ENCODE measurements at places on chromosomes 1 and 21.

DNA sequence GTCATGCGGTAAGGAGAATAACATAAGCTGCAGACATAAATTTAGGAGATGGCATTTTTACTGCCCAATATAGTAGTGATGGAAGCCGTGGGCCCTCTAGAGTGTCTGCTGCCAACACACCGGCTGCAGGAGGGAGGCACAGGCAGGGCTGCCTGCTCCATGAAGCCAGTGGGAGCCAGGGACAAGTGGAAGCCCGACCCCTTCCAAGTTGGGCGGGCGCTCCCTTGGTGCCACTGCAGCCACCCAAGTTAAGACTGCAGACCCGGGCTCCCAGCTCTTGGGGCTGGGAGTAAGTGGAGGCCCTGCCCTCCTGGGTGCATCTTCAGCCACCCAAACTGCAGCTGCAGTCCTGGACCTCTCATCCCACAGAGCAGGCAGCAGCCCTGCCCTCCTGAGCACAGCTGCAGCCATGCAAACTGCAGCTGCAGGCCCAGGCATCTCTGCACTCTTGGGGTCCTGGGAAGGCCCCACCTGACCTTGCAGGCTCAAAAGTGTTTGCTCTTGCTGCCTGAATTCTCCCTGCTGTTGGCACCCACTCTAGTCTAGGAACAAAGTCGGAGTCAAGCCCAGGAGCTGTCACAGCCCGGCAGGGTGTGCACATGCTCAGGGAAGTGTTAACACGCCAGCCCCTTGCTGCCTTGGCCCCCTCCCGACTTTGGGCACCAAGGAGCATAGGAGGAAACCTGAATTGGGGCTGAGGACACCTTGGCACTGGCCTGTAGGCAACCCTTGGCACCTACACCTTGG lies 437.2 kb upstream of the PRMT6 start:
- no peak for DNase-seq

DNA sequence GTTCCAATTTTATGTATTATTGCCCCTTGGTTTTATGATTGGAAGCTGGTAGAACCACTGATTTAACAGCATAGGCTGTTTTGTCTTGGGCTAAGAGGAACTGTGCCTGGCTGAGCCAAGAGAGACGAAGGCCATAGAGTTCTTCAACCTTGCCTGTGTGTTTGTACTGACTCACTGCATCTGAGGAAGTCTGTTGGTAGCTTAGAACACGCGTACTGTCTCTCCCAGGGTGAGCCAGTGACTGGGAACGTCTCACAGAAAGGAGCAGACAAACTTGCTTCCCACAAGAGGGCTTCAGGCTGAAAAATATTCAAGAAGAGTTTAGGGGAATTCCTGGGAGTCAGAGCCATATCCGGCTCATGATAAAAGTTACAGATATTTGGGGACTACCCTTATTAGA lies 14.9 kb downstream of the TMEM51 start:
- no peak for DNase-seq

GRCh38 chr1:100396651-100397050 lies 44.3 kb downstream of the CDC14A start:
- DNase-seq = no peak

GRCh38 chr1:63746129-63746864 lies 27.5 kb upstream of the ROR1 start:
- DNase-seq = no peak

DNA sequence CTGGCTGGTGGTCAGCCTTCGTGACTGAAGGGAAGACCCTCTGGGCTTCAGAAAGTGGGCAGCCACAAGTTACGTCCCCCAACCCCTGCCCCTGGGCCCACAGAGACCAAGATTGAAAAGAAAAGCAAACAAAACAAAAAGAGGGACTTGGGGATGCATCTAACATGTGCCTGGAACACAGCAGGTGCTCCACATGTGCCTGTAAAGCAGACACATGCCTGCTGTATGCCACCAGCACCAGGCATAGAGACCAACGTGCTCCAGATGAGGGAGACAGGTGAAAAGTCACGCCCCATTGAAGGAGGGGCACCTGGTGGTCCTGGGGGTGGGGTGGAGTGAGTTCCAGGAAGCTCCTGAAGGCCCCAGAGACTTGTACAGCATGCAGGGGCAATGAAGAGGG lies 11.9 kb downstream of the CDK18 start:
- DNase-seq = no peak

DNA sequence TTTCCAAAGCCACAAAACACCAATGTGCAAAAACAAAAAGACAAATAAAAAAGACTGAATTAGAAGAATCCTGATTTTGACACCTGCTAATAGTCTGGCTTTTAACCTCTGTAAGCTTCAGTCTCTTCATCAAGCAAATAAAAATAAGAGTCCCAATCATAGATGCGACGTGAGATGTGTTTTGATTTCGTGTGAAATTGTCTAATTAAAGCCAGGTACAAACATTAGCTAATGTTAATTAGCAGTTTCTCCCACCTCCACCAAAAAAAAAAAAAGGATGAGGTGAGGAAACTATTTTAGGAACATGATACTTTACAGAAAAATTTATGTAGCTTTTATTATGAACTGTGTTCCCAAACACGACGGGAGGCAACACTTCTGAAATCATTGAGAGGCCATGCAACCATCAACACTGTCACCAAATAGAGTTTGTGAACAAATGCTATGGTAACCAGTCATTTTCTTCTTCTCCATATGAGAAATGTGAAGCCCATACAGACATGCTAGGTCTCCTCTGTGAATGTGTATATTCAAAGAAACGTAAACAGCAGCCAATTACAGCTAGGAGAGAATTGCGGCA lies 6.7 kb upstream of the EVI5 start:
- no peak for DNase-seq

- DNase-seq = no peak
Measured at GRCh38 chr1:80931178-80931577, 869.6 kb upstream of the ADGRL2 start.

DNA sequence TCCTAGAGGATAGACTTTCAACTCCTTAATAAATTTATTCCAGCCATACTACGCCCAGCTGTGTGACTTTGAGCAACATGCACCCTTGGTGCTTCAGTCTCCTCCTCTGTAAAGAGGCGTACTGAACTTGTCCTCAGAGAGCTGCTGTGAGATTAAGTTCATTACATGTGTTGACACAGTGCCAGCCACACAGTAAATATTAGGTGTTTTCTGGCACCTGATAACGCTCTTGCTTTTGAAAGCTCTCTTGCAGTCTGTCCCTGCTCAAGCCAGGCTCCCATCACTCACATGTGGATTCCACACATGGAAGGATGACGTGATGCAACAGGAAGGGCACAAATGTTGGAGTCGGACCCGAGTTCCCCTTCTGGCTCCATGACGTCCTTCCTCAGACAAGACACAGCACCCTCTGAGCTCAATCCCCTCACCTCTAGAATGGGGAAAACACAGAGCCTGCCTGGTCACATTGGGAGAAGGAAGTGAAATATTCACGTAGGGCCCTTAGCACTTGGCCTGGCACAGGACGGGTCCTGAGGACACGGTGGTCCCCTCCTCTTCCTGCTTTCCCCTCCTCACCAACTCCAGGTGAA lies 7.7 kb downstream of the IFNLR1 start:
- no peak for DNase-seq

GRCh38 chr1:940107-941014 lies 16.6 kb downstream of the SAMD11 start:
- no peak for DNase-seq

DNA sequence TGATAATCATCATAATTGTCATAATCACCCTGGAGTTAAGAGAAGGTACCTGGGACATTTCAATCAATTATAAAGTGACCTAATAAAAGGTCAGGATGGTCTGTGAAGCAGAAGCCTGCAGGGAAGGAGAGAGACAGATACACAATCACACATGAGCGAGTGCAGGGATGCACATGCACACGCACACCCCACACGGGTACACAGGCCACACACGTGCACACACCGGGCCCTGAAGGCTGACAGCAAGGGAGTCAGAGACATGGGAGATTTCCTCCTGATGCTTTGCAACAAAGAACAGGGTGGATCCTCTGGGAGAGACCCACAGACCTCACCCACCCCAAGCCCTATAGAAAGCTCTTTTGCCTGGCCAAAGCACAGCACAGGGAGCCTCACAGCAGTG lies 82.3 kb upstream of the ZC3H12A start:
- DNase-seq = no peak

DNA sequence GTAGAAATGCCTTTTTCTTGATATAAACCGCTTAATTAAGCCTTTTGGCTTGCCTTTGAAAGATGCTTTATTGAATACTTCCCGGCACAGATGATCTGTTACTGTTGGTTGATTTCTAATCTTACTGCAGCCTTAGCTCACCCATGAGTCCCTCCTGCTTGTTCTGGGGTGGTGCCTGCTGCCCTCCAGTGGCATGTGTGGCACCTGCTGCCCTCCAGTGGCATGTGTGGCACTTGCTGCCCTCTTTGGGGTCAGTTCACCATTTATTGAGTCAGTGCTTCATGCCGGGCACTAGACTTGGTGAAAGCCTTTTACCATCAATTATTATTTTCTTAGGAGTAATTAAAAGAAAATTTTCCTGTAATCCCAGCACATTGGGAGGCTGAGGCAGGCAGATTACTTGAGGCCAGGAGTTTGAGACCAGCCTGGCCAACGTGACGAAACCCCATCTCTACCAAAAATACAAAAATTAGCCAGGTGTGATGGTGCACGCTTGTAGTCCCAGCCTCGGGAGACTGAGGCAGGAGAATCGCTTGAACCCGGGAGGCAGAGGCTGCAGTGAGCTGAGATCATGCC lies 54.3 kb downstream of the ADARB1 start:
- no peak for DNase-seq

- no peak for DNase-seq
Measured at GRCh38 chr21:35207322-35207721, 158.2 kb upstream of the RUNX1 start.

GRCh38 chr21:45532826-45533360 lies 9.3 kb downstream of the SLC19A1 start:
- no peak for DNase-seq

DNA sequence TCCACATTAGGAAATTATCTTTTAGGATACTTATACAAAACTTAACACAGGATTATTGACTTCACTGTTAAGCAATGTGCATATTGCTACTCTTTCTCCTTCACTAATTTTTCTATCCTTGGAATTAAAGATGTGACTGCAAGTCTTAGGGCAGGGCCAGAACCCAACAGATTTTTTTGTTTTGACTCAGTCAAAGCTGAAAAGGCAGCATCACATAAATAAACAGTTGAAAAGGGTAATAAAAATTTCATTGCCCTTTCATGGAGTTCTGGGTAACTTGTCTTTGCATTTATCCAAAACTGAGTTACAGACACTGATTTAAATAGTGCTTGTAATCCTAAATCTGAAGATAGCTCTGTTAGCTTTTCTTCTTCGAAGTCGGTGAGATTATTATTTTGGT lies 1.9 kb upstream of the TMEM35B start:
- no peak for DNase-seq

DNA sequence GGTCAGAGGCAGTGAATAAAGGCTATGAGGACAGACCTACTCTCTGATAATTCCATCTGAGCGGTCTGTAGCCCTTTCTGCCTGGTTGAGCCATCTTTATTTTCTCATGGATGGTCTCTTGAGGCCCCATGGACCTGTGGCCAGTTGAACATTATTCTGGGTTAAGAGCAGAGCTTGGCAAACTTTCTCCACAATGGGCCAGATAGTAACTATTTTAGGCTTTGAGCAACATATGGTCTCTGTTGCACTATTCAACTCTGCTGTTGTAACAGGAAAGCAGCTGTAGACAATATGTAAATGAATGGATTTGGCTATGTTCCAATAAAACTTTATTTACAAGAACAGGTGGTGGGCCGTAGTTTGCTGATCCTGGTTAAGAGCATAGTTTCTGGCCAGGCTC lies 62.7 kb downstream of the KAZN start:
- no peak for DNase-seq

GRCh38 chr1:90959352-90960206 lies 62.3 kb downstream of the ZNF644 start:
- no peak for DNase-seq

DNA sequence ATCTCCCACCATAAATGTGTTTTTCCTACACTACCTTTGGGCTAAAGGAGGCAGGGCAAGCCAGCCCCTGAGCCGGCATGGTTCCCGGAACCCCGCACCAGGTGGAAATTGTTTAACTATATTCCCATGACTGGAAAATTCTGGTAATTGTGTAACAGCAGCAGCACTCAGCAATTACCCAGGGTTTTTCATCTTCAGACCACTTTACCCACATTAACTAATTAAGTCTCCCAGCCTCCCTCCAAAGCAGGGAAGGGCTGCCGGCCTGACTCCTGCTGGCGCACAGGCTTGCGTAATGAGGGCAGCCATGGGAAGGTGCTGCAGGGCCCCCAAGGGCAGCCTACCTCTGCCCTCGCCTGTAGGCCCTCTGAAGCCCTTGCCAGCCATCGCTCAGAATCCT lies 140.7 kb upstream of the VAMP3 start:
- no peak for DNase-seq

DNA sequence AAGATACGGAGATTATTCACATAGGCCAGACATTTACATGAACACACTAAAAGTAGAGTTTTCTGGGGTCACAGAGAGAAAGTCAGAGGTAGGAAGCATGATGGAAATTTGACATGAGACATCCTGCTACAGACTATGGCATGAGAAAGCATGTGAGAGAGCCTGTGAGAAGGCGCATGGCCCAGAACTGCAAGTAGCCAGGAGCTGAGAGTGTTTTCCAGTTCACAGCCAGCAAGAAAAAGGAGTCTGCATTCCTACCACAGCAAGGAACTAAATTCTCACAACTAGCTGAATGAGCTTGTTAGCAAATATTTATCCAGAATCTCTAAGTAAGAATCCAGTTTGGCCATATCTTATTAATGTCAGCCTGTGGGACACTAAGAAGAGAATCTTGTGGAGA lies 673.3 kb downstream of the BRINP3 start:
- DNase-seq = no peak

GRCh38 chr1:213457186-213457585 lies 406.1 kb downstream of the RPS6KC1 start:
- no peak for DNase-seq

DNA sequence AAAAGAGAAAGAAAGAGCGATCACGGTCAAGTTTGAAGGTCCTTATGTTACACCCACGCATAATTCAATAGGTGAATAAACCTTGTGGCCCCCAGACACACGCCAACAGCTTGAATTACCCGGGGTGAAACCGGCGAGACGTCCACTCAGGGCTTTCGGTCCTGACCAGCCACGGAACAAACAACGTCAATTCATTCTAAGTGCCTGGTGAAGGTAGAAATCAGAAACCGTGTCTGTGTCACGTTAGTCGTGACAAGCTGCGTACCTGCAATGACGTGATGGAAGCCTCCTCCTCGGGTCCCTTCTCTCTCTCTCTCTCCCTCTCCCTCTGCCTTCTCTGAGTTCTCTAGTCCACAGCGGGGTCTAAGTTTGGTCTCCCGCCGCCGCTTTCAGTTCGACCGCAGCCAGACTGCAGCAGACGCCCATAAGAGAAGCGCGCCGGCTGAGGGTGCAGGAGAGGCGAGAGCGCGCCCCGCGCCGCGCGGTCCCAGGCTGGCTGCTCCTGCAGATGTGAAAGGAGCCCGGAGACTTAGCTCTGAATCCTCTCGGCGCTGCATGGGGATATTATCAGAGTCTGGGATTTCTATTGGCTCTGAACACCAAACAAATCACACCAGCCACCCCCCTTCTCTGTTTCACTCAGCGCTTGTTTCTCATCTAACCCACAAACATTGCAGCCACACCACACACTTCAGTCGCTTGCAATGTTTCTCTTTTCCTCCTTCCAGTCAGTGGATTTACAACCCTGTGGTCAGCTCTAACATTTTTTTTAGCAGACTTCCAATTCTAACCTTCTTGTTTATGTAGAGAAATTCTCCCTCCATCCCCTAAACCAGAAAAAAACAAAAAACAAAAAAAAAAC lies at the start of gene GREM2:
Gene GREM2 (minus strand): TSS at position 537 of the 862 bp plus-strand sequence. CDS start 118,680 bp downstream, outside the sequence.
- no peak for DNase-seq
